ENCODE measurements at places on chromosomes 4 and X. TPM values are rescaled to one million over a fixed set of nuclear protein-coding genes. Genes with fewer than 3 reads are reported as not detected.

PLK4 gene
- polyA plus RNA-seq, result 8.8 TPM

DRP2 gene
- 2.1 TPM for polyA plus RNA-seq

USP17L24 gene
- polyA plus RNA-seq, result not detected

FOXP3 gene
- 0.66 TPM for polyA plus RNA-seq

RBM46 gene
- 0.22 TPM for polyA plus RNA-seq

AMOT gene
- 39.0 TPM for polyA plus RNA-seq

CXCL10 gene
- 0.34 TPM for polyA plus RNA-seq

IL1RAPL1 gene
- 1.6 TPM for polyA plus RNA-seq

HOPX gene
- 10.0 TPM for polyA plus RNA-seq

VGLL1 gene
- polyA plus RNA-seq, result not detected

WDFY3 gene
- 25.5 TPM for polyA plus RNA-seq

MAGED4 gene
- polyA plus RNA-seq, result 60.3 TPM

NLGN4X gene
- polyA plus RNA-seq, result 2.5 TPM

ADH1B gene
- 10.2 TPM for polyA plus RNA-seq
